K562 (cell line): ENCODE measurements at places on chromosomes 6 and 20. TPM values are rescaled to one million over a fixed set of nuclear protein-coding genes. Genes with fewer than 3 reads are reported as not detected.

- peak; percentile 43 for DNase-seq
Observed at GRCh38 chr20:57593134-57593886, 26.9 kb downstream of the ZBP1 start.

DNA sequence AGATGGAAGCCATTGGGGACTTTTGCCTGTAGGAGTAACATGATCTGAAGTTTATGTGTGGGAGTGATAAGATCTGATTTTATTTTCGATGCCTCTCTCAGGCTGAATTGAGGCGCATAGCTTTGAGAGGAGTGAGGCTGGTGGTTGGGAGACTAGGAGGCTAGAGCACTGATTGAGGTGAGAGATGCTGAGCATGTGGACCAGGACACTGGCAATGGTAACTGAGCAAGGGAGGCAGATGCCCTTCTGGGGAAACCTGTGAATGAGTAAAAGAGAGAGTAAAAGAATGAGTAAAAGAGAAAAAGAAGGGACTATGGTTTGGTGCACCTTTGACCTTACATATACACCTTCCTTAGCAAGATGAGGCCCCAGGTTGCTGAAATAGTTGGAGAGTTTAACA lies 3.0 kb downstream of the RRP36 start:
- DNase-seq = no peak

The TCF15 gene
- 3.8 and 5.0 TPM in 2 replicates for total RNA-seq

GRCh38 chr20:63641146-63641791 lies 12.0 kb downstream of the STMN3 start:
- no peak for DNase-seq

GRCh38 chr20:35286899-35287508 lies 2.4 kb upstream of the EIF6 start:
- no peak for DNase-seq

- no peak for DNase-seq
Observed at GRCh38 chr6:65633501-65633900, 73.5 kb downstream of the EYS start.
